ENCODE measurements at places on chromosomes 11 and 22. TPM values are rescaled to one million over a fixed set of nuclear protein-coding genes. Genes with fewer than 3 reads are reported as not detected.

TPCN2 gene
- 13.8 TPM for polyA plus RNA-seq

PDGFB gene
- polyA plus RNA-seq, result 14.8 TPM

C11orf65 gene
- 2.6 TPM for polyA plus RNA-seq

MUC5AC gene
- not detected for polyA plus RNA-seq
